ENCODE measurements at places on chromosomes 1 and 21.

DNA sequence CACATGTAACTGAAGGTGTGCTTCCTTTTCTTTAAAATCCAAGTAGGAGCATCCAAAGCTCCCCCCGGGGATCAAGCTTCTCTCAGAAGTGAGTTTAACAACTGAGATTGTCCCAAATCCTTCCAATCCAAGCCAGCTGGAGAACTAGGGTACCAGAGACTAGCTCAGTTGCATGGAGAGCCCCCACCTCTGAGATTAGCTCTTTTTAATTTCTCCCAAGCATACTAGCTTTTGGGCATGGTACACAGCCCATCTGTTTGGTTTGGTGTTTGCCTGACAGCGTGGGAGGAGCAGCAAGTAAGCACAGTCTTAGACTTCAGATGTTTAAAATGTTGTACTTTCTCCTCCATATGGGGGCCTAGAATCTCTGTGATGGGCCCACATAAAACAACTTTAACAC is 142.8 kb downstream of the ASTN1 start:
- no peak for DNase-seq

DNA sequence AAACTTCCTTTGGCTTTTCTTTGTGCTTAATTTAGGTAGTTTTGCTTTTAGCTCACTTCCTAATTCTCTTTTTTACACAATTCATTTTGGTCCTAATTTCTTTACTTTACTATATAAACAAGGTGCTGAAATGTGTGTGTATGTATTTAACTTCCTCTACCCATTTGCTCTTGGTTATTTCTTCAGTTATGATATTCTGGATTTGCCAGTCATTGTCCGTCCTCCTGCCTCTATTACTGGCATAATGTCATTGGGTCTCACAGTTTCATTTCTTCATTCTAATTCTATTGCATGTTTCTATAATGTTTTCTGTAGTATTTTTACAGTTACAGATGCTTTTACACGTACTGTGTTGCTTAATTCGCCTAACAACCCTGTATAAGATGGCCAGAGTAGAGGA is 96.2 kb downstream of the ZMYM4 start:
- no peak for DNase-seq

- DNase-seq = no peak
These were observed 135.0 kb downstream of the TGFB2 start for GRCh38 chr1:218480137-218480536.

- DNase-seq = no peak
These were observed 39.8 kb downstream of the RIMS3 start for GRCh38 chr1:40625476-40626382.

- no peak for DNase-seq
These were observed 7.4 kb upstream of the MIXL1 start for GRCh38 chr1:226216056-226216455.

DNA sequence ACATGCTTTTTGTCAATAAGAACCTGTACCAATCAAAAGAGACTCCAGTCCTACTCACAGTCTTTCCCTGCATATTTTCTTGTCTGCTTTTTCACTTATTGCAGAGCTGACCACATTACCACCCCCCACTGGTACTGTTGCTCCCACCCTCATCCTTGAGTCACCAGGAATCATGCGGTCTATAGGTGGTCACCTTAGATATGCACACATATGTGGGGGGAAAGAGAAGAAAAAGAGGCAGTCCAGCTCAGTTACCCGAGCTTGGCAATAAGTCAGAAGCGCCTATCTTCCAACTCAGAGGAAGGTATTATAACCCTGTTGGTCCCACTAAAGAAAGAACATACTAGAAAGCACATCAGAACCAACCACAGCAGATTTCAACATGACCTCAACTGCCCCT is 119.2 kb downstream of the SMYD2 start:
- DNase-seq = no peak

DNA sequence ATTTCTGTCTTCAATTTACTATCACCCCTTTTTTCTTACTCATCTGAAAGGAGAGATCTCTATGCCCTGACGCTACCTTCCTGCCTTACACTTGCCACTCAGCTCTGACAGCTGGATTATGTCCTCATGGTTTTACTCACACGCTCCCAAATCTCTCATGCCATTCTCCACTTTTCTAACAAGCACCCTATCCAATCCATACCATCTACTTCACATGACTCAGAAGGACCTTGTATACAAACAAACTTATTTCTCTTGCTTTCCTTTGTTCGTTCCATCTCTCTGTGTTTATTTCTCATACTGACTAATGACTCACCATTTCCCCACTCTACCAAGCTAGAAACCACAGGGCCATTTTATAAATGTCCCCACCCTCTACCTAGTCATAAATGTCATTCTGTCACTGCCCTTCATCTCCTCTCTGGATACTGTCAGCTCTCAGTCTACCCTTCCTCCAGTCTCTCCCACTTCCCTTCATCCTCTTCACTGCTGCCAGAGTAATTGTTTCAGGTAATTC is 87.3 kb downstream of the USP24 start:
- DNase-seq = no peak

DNA sequence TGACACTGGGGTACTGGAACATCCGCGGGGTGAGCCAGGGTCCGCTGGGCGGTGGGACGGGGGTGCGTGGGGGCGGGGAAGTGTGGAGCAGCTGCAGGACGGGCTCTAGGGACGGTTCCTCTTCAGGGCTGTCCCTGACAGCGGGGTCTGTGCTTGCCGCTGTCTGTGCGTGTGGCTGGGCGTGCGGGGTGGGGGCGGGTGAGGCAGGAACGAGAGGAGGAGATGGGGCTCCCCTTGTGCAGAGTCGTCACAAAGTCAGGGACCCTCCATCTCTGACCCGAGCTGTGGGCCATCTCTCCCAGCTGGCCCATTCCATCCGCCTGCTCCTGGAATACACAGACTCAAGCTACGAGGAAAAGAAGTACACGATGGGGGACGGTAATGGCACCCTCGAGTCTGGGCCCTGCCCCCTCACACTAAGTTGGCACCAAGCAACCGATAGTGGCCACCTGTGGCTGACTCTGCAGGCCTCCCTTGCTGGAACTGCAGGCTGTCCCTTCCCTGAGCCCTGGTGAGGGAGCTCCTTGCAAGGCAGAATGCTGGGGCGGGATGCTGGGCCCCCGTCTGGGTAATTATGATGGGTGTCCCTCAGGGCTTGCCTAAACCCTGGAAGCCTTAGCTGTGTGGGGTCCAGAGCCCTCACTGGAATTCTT is 392 bp downstream of the GSTM2 start:
- no peak for DNase-seq

DNA sequence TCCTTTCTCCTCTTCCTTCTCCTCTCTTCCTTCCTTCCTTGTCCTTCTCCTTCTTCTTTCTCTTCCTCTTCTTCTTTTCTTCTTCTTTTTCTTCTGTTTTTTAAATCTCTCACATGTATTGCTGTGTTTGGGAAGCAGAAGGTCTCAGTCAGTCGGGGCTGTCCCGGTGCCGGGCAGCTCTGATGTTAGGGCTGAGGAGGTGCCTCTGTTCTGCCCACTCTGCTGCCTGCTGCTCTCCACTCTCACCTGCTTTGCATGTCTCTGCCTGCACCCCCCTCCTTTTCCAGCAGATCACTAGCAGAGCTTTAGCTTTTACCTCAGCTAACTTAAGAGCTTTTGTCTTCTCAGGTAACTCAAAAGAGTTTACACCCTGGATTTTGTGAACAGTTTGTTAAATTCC is 276.6 kb downstream of the CHRM3 start:
- no peak for DNase-seq

DNA sequence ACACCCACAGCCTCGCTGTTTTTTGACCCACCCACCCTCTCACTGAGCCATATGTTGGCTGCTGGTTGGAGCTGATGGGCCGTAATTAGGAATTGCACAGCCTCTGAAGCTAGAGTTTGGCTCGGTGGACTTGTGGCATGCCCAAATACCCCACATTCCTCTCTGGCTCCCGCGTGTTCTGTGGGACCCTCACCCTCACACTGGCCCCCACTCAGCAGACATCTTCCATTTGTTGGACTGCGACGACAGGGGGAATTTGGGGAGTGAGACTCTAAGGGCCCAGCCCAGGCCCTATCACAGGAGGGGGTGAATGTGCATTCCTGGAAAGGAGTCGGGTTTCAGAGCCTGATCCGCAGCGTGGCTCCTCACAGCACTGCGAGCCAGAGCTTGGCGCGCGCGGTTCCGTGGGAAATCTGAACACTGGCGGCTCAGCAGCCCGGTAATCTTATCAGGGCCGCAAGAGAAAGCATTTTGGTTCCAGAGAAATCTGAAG is 5.2 kb downstream of the RCSD1 start:
- DNase-seq = no peak

- DNase-seq = no peak
These were observed 513 bp downstream of the GTF2B start for GRCh38 chr1:88890791-88891317.

DNA sequence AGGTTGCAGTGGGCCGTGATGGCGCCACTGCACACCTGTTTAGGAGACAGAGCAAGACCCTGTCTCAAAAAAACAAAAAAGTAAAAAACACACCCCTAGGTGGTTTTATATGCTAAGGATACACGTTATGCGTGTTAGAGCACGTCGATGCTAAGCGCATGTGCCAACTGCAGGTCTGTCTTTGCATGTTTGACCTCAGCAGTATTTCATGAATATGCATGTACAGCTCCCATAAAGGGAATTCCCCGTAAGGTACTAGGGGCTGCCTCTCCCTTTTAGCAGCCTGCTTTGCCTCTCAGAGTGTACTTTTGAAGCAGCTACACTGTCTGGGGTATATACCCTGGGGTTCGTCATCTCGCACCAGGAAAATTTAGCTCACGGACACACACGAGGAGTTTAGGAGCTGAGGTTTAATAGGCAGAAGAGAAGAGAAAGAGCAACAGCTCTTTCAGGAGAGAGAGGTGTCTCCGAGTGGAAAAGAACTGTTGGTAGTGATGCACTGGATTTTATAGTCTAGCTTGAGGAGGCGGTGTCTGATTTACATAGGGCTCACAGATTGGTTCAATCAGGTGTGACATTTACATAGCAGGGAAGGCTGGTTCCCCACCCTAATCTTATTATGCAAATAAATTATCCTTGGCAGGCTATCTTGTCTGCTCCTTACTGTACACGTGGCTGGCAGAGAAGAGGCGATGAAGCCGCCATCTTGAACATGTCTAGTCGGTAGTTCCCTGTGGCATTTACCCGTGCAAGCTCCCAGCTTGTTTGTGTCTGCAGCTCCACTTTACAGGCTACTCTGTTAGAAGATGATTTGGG is 4.2 kb upstream of the OTUD3 start:
- no peak for DNase-seq

- DNase-seq = no peak
These were observed 55.7 kb downstream of the WNT9A start for GRCh38 chr1:227891955-227892488.

DNA sequence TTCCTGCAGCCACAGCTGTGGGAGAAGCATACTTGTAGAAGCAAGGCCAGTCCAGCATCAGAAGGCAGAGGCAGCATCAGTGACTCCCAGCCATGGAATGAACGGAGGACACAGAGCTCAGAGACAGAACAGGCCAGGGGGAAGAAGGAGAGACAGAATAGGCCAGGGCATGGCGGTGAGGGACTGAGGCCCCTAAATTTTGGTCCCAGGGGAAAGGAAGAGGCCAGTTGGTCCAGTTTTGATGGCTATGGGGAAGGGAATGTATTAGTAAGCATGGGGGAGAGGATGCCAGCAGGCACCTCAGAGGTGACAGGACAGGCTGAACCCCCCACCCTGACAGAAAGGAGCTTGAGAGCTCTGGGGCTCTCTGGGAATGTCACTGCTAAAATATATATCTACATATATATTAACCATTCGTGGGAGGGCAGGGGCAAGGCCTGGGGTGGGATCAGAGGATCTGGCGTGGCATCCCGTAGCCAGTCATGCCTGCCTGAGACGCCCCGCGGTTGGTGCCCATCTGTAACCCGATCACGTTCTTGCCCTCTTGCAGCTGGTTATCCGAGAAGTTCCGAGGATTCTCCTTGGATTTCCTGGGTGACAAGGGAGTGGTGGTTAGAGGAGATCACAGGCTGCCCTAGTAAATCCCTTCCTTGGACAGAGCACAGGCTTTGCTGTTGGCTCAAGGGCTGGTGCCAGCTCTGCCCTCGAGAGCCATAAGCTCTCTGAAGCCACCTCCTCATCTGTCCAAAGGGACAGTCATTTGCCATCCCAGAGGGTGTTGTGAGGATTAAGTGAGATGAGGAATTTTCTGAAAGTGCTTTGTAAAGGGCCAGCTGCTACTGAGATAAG is 6.7 kb downstream of the TAGLN2 start:
- DNase-seq = no peak

DNA sequence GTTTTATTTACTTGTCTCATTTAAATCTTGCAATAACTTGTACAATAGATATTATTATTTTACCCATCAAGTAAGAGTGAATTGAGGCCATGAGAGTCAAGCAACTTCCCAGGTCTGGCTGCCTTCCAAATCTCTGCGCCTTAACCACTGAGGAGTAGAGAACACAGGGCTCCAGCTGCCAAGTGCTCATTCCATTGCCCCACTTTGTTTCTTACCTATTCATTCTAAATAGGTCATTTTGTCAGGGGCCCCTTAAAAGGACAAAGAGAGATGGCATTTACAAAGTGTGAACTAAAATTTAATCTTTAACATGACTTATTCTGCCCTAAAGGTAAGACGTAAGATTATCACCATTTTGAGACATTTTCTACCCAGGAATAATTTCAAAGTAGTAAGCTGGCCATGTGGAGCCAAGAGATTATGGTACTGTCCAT is 3.5 kb downstream of the PPP1R15B start:
- DNase-seq = no peak

- DNase-seq = no peak
These were observed 7.8 kb downstream of the VANGL2 start for GRCh38 chr1:160407839-160408801.

DNA sequence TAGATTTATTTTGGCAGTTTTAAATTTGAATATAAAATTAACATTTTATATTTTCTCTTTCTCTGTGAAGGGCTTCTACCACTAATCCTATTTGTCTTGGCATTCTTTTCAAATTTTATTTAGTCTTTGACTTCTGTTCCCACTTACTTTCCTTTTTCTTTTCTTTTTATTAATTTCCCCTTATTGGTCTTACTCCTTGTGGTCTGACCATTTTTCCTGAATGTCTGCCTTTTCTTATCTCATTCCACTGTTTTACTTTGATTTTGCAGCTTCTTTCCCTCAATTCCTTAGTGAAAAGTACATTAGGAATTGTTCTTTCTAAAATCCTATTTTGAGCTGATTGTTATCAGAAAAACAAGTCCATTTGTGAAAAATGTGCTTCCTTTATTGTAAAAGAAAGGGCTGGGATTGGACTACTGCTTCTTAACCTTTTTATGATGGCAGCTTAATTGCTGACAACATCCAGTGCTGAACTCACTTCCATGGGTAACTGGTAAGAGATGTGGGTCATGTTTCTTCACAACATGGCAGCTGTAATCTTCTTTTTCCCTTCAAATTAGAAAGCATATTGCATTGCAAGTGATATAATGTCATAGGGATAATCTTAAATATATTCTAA is 284.6 kb downstream of the DNM3 start:
- DNase-seq = no peak

DNA sequence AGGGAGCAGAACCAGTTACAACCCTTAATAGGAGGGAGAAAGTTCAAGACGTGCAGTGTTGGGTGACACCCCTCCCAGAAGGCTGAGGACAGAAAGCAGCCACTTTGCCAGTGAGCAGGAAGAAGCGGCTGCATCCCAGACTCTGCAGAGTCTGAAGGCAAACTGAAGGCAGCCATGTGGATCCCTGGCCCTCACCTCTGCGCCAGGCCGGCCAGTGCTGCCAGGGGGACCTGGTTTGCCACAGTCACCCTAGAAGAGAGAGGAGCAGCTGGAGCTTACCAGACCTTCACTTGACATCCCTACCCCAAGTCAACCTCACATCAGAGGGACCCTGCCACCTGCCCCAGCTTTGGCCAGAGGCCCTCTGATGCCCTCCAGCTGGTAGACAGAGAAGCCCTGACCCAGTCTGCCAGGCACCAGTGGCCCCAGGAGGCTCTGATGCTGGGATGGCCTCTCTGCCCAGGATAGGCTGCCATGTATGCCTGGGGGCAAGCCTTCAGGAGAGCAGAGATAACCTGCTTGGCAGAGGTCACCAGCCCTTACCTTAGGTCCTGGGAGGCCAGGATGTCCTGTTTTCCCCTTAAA is 16.3 kb upstream of the PEF1 start:
- no peak for DNase-seq
